ENCODE measurements at places on chromosomes 4 and X. TPM values are rescaled to one million over a fixed set of nuclear protein-coding genes. Genes with fewer than 3 reads are reported as not detected.

DNA sequence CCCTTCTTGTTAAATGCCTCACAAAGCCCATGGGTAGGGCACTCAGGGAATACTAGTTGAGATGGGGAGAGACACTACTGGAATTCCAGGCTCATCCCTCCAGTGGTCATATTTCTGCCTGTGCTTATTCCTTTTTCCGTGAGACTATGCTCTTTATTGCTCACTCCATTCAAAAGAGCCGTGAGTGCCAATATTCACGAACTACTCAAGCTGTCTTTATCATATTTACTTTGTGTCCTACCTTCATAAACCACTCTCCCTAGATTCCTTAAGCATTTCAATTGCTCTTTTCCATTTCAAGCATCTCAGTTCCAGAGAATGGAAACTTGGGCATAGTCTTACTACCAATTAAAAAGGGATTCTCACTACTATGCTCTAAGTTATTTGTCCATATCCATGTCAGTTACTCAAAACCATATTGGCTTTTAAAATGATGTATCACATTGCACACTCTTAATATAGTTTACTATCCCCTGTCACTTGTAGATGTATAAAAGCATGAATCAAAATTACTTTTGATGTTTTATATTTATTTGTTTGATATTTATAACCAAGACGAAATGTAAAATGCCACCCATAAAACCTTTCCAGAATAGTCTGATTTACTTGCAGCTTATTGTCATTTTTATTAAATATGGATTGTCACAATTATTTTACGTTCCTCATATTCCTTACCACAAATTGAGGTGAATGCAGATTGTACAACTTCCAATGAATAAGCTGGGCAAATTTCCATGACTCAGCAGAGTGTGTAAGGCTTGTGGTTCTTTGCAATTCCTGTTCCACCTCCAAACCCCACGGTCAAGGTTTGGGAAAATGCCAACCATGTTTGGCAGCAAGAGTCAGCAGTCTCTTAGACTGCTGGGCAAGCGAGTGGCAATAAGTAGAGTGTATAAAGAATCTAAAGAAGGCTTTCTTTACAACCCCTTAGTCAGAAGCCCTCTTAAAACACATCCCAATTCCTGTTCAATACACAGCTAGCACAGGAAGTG is 24.4 kb downstream of the ENOX2 start:
- DNase-seq, result no peak
- no peaks in the 10 kb centered on the region for H3K4me1 ChIP-seq
- H3K36me3 ChIP-seq, result no peaks in the 10 kb centered on the region
- H3K27ac ChIP-seq, result no peak overlapping the region
- no peaks in the 10 kb centered on the region for H3K27me3 ChIP-seq

- no peak overlapping the region for H3K4me3 ChIP-seq
- no peak for DNase-seq
- H3K36me3 ChIP-seq, result no peaks in the 10 kb centered on the region
- no peaks in the 10 kb centered on the region for H3K4me1 ChIP-seq
These were observed 478.8 kb upstream of the MAGEB18 start for GRCh38 chrX:25659317-25659716.

DNA sequence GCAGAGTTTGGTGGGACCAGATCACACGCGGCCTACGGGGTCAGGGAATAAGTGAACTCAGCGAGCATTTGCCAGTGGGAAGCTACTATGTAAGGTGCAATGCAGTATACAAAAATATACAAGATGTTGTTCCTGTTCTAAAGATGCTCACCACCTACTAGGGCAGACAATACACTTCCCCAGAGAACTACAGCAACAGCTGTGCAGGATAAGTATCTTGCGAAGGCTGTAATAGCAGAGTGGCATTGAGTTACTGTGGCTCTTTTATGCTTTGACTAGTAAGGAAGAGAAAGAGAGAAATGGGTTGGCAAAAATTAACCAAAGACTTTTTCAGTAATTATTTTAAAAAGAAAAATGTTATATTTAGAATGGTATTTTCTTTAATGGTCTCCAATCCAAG is 61.2 kb downstream of the CDS1 start:
- no peaks in the 10 kb centered on the region for H3K4me1 ChIP-seq
- H3K36me3 ChIP-seq, result peaks cover 8% of the 10 kb centered on the region
- H3K27ac ChIP-seq, result no peak overlapping the region
- H3K4me3 ChIP-seq, result no peak overlapping the region
- DNase-seq, result no peak

Gene RNF150
- total RNA-seq, result 10.8 TPM

Gene HERC5
- 10.1 TPM for total RNA-seq
